Activated CD4-positive, CD25-positive, alpha-beta regulatory T cell (primary cell): ENCODE measurements at places on chromosomes 12 and 14.

DNA sequence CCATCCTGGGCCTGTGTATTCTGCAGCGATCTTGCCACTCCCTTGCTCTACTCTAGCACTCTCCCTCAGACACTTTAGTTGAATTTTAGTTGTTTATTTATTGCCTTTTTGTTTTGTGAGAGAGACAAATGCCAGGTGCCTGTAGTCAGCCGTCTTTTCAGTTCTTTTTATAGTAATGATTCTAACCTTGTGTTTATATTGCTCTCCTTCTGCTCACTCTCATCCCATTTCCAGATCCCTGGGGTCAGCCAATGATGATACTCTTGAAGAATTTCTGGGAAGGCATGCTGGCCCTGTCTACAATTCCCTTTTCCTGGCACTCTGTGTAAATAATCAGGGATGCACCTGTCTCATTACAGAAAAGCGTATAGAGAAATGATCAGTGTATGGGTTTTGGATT, 334.1 kb upstream of the MIS18BP1 start:
- DNase-seq: no peak

GRCh38 chr12:129520739-129521138, 383.1 kb downstream of the TMEM132D start:
- DNase-seq: no peak

GRCh38 chr12:65293735-65294134, 15.3 kb downstream of the MSRB3 start:
- no peak for DNase-seq

DNA sequence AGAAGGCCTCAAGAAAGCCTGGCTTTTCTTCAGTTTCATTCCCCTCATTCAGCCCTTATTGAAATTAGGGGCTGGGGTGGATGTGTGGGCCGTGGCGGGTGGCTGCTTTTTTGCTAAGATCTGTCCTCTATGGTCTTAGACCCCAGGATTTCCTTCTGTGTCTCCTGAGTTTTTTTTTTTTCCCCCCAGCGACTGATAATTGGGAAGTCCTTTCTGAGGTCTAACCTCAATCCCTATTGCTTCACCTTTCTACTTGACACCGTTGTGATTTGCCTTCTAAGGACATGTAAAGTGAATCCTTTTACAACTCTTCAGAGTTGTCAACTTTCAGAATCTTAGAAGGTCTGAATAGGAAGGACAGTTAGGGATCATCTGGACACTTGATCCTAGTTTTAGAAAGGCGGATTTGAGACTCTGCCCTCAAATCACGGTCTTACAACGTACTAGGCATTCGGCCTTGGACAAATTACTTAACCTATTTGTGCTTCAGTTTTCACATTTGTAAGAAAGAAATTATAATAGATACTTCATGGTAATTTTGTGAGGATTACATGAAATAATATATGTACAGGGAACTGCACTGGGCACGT, 4.4 kb downstream of the GPR84 start:
- DNase-seq: no peak

DNA sequence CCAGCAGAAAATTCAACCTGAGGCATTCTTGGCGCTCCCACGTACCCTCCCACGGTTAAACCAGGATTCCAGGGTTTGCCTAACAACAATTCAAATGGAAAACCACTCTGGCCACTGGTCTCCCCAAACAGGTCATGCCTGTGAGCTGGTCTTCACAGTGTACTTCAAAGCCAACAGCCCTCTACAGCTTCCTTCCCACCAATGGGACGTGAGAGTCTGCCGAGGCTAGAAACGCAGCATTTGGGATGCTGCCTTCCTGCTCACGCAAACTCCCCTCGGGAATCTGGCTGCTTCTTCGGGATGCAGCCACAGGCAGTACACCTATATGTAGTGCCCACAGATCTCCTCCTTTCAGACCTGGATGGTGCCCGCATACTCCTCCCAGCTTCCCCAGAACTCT, 149.1 kb downstream of the KLHL28 start:
- no peak for DNase-seq

GRCh38 chr14:92475037-92475436, 38.5 kb upstream of the RIN3 start:
- DNase-seq: no peak

GRCh38 chr12:101832030-101832429, 1.3 kb upstream of the GNPTAB start:
- no peak for DNase-seq

DNA sequence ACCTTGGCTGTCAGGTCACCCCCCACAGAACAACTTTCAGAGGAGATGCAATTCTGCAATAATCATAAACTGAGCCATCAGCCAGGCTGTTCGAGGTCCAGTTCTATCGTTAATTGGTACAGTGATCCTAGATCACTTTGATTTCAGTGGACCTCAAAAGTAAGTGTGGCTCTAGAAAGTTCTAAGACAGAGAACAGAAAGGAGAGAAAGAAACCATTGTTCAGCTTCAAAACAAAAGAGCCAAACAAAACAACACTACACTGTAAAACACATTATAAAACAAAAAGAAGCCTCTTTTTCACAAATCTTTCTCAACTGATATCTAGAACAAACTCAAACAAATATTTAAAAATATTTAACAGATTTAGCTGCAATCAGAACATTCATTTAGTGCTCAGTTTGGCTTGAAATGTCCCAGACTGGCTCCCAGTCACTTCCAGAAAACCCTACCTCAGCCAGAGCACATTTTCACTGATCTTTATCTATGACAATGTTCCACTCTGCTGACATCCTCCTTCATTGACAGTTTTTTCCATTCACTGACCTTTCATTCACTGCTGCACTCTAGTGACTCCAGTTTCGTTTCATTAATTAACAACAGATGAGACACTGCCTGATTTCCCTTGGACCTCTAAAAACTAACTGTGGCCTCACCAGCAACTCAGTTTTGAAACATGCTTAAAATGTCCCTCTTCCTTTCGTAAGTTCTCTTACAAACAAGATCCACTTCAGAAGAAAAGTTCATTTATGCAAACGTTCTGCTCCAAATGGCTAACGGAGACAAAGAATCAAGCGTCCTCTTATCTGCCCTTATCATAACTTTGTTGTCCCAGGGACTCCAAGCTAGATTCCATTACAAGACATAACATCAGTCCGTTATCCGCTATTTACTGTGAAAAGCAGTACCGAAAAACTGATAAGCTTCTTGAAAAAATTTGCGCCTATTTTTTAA, 56.8 kb downstream of the DUSP16 start:
- DNase-seq: no peak

DNA sequence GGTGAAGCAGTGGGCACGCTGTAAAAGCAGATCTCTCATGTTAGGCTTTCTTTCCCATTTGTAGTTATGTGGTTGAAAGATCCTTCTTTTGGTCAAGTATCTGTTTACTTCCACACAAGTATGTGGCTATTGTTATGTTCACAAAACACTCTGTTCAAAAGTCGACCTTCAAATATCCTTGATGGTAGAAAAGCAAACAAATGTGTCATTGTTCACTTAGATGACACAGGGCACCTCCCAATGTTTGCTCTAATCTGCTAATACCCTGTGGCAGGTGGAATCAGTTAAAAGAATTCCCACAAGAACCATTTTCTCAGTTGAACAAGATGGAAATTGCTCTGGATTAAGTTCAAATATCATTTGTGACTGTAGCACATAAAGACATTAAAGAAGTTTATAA, 43.6 kb upstream of the NAA30 start:
- no peak for DNase-seq

DNA sequence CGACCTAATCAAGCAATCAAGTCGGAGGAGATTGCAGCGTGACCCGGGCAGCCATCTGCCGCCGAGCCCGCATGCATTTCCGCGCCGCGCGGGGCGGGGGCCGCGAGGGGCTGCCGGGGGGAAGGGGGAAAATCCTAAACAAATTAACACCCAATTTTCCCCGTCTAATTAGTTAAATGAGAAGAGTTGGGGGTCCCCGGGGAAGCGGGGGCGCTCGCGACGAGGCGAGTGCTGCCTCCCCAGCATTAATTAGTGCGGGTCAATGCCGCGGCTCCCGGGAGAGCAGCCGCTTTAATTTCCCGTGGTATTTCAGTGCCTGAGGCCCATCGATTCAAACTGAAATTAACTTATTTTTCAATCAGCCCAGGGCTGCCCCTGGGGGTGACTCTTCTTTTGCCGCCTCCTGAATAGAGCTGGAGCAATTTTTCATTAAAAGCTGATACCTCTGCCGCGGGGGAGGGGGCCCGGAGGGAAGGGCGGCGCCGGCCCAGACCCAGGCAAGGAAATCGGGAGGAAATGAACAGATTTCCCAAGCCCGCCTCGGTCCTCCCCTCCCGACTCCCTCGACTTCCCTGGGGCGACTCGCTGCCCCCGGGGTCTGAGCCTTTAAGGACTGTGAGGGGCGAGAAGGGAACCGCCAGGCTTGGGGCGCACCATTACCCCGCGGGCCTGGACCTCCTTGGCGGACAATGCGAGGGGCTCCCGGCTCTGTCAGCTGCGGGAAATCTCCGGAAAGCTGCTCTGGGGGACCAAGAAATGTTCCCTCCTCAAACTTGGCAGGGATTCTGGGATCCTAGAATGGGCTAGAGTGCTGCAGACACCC, 18.9 kb downstream of the VSX2 start:
- no peak for DNase-seq

DNA sequence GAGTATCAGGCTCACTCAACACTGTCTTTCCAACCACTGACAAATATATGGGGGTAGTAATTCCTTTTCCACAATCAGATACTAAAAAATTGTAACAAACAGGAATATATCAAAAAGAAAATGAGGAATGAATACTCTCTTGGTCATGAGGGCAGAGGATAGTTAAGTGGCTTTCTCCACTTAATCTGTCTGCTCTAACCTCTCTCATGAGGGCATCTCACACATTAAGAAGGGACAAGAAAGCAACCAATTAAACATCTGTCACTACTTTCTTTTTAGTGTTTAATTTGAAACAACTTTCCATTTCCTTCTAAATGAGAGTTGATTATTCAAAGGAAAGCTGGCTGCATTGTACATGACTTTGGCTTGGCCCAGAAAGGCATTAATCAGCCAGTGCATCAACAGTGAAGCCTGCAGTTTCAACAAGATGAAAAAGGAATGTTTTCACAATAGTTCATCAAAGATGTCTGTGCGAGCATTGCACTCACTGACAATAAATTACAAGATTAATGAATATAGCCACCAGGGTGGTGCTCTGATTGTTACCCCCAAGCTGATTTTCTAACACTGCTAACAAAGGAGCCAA, 142.0 kb downstream of the SEC23A start:
- DNase-seq: no peak

DNA sequence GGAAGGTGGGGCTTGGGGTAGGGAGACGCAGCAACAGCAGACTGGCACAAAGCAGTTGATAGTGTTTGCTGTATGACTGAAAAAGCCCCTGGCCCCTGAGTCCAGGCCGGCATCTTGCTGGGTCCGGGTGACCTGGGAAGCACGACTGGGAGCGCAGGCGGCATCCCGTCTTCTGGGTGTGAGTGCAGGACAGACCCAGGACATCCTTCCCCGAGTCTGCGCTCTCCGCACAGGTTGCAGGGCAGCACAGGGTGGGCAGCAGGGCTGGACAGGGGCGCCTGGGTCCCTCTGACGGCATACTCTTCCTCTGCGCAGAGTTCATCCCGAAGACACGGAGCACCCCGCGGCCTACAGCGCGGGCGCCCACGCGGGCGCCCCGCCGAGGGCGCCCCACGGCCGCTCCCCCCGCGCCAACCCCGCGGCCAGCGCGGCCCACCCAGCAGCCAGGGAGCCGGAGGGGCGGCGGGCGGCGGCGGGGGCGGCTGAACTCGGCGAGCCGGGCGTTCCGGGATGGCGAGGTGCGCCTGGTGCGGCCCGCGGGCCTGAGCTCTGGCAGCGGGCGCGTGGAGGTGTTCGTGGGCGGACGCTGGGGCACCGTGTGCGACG, 9.2 kb upstream of the CYP46A1 start:
- DNase-seq: no peak

DNA sequence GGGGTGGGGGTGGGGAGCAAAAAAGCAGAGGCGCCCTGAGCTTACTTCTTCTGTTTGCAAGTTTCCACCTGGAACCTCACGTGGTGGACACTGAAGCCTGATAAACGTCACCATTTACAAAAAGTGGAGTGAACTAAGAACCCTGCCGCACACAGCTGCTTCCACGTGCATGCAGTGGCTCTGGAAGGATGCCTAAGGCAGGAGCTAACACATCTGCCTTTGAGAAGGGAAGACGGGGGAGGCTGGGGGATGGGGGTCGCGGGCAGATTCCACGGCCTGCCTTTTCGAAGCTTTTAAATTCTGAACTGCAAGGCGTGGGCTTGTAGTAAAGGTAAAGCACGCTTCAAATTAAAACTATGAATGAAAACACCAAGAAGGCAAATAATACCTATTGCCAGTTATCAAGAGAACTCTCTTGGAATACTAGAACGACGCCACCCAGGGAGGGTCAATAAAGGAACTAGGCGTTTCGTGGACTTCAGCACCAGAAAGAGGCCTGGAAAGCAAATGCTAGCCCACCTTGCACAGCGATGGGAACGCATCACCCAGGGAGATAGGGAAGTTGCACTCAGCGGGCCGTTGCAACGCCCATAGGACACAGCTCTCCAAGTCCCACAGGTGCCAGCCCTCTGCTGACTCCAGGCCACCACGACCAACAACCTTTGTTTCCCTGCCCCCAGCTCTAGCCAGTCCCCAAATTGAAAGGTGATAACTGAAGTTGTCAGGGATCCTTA, 61.8 kb downstream of the TESC start:
- no peak for DNase-seq

DNA sequence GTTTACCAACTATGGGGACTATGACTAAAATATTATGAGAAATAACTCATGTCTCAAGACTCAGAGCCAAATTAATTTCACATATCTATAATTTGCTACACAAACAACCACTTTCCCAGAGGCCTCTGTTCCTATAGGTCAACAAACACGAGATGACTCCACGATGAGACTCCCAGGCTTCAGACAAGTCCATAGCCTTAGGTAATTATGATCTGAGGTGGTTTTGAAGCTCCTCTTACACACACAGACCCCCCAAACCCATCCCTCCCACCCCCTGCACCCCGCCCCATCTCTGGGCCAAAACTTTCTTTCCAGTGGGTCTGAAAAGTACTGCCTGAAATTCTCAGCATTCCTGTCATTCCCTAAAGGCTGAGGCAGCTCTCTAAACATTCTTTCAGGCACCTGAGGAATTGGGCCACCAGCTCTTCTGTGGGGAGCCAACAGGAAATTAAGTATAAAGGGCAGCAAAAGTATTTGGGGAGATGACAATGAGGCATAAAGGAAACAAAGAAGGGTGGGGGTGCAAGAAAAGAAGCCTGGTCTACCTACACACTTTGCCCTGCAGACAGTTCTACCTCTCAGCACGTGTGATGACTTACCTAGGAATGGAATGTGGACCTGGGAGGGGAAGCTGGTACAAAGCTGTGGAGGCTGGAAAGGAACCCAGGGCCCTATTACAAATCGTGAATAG, 143.6 kb downstream of the PAWR start:
- DNase-seq: no peak
